ENCODE measurements at places on chromosomes 2 and 18.
A peak's percentile ranks its signal among the peaks of the same experiment; 100 is the strongest.

DNA sequence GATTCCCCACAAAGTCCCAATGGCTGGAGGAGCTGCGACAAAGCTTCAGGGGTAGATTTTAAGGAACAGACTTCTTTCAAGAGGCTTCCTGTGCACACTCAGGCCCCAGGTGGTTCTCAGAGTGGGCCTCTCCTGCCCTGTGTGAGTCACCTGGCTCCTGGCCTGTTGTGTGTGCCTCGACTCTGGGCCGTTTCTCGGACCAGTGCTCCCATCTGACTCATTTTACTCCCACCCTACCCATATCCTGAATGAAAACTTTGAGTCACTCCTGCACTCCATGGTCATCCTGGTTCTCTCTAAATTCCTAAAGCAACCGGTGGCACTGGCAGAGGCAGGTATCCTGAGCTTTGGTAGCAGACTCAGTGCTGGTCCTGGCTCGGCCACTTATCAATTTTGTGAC is 84.1 kb downstream of the CELF4 start:
- DNase-seq, result no peak

GRCh38 chr2:123870206-123870880 is 154.7 kb upstream of the CNTNAP5 start:
- no peak for DNase-seq

- DNase-seq, result no peak
Observed at GRCh38 chr2:239380831-239381708, 19.8 kb downstream of the HDAC4 start.

GRCh38 chr2:238761868-238762267 is 86.0 kb upstream of the TWIST2 start:
- DNase-seq, result peak; percentile 35

DNA sequence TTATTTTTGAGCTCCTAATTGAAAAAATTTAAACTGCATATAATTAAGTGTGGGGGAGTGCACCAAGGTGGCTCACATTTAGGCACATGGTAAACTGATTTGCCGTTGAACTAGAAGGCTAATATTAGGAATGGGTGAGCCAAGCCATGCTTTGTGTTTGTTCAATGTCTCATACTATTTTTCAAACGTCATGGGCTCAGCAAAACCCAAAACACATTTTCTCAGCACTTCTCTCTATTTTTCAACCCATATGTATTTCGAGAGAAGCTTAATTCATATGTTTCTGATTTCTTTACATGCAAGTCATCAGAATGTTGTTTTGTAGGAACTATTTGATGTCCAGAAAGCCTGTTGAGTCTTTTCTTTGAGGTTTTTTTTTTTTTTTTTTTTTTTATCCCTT is 291.2 kb downstream of the TCF4 start:
- DNase-seq, result peak; percentile 69

DNA sequence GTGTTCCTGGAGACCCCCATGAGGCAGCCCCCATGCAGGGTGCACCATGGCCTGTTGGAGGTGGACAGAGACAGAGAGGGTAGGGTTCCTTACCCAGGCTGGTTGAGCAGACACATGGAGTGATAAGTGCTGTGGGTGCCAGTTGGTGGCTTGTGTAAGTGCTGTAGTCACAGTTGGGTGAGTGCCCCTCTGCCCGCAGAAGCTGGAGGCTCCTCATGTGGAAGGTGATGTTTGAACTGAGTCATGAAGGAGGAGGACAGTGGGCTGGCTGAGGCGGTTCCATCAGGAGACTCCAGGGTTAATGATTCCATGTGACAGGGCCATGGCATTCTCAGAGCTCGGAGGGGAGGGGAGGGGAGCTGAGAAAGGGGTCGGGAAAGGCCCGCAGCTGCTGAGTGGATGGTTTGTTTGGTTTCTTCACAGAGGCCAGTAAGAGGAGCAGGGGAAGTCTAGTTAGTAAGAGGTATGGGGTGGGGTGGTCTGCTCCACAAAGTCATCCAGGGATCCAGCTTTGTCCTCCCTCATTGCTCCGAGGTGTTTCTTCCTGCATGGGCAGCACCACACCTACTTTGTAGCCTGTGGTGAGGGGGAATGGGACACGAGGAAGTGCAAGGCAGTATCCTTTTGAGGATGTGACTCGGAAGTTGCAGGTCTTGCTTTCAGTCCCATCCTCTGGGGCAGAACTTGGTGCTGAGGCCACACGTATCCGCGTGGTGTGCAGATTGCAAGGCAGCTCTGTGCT is 13.6 kb downstream of the IMPA2 start:
- DNase-seq, result no peak

GRCh38 chr2:240165661-240166060 is 25.2 kb upstream of the OTOS start:
- DNase-seq, result no peak

DNA sequence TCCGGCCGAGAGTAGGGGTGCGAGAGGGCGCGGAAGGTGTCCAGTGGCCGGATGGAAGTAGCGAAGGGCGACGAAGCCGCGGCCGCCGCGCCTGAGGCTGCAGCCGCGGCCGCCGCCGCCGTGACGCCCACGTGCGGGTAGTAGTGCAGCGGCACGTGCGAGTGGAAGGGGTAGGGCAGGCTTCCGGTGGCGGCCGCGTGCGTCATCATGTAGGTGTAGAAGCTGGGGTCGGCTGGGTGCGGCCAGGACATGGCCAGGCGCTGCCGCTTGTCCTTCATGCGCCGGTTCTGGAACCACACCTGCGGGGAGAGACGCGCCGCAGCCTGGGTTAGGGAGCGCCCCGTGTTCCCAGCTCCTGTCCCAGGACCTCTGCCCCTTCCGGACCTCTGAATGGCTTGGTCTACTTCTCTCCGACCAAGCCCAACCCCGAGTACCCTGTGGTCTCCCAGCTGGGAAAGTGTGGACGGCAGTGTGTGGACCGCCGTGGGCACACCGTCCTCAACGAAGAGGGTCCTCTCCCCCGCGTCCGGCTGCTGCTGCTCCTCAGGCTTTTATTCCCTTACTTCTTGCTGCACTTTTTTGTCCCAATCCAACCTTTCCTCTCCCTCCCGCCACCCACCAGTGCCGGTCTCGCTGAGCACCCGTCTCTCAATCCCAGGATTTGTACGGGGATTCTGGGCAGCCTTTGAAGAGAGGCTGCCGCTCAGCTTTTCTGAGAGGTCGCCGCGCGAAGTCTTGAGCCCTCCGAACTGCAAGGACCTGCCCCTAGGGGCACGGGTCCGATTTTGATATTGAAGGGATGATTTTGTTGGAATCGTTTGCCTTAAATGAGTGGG is 3.0 kb downstream of the EVX2 start:
- no peak for DNase-seq

DNA sequence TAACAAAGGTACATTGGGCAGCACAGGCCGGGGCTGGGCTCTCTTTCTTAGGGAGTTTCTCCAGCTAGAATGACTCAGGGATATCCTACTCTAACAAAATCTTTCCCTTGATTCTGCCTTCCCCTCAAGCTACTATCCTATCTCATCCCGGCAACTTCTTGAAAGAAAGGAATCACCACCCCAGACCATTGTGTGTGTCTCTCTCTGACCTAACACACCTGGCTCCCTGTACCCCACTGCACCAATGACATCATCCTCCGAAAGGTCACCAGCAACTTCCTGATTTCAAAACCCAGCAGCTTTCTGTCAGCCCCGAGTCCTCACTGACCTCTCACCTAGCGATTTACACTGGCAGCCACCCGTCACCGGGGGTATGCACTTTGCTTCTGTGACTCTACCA is 72.1 kb upstream of the MAP4K4 start:
- DNase-seq, result no peak

DNA sequence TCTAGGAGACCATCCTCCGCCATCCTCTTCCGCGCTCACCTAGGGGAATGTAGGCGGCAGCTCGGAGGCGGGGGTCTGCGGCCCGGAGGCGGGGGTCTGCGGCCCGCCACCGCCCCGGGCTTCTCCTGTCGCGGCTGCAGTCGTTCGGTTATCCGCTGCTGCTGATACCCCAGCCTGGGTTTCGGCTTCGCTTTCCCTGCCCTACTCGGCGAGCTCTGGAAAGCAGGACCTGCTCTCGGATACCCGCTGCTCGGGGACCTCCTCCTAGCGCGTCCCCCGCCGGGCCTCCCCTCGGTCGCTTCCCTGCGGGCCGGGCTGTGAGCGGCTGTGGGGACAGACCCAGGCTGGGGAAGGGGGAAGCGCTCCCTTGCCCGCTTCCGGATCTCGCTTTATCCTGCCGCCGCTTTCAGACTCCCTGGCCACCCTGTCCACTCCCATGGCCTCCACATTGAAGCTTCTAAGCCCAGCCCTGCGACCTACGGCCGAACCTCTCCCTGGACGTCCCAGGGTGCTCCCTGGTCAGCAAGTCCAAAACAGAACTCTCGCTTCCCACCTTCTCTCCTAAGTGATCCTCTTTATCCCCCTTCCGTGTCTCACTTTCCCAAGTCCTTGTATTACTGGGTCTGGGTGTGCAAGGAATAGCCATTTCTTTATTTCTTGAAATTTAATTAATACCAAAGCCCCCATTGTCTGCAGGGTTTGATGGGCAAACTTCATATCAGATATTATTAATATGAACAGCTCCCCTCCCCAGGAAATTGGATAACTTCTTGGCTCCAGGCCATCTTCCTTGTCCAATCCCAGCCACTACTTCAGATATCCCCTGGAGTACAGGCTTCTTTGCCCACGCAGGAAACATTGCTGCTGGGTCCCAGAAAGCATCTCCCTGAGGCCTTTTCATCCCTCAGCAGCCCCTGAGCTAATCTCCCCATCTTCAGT is 769 bp downstream of the FKBP1B start:
- no peak for DNase-seq

GRCh38 chr2:28687640-28688385 is 63.8 kb upstream of the PPP1CB start:
- no peak for DNase-seq

GRCh38 chr2:85439986-85440385 is 21.5 kb downstream of the SH2D6 start:
- DNase-seq, result no peak

DNA sequence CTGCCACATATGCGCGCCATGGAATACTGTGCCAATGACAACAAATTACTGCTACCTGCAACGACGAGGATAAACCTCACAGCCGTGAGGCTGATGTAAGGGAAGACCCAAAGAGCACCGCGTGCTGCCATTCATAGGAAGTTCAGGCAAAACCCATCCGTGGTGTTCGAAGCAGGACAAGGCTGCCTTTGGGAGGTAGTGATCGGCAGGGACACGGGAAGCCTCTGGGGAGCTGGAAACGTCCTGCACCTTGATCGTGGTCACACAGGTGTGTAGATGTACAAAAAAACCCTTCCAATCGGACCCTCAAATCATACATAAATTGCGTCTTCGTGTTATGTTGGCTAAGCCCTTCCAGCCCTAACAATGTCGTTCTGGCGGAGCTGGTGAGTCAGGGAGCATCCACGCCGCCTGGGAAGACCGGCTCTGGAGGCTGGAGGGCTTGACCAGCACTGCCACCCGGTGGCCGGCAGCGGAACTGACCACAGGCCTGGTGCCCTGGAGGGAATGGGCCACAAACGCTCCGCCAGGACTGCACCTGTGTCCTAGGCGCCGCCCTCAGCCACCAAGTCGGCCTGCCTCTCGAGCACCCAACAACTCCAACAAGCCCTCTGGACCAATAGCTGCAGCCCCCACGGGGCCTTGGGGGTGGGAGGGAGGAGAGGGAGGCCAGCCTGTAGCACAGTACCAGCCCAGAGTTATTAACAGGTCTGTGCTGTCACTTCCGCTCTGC is 4.1 kb upstream of the NEURL3 start:
- DNase-seq, result peak; percentile 84

GRCh38 chr2:129636692-129637091 is 342.8 kb upstream of the RAB6C start:
- DNase-seq, result no peak

DNA sequence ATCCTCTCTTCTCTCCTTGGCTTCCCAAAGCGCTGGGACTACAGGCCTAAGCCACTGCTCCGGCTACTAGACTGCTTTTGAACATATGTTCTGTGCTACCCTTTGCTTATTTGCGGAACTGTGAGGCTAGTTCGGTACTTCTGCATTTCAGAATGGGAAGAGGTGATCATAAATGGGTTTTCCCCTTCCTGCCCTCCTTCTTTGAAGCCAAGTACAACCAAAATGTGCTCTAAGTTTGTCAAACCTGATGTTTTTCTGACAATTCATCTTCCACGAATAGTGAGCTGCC is 1.7 kb upstream of the ESCO1 start:
- no peak for DNase-seq

GRCh38 chr2:111671426-111672150 is 212.4 kb downstream of the ANAPC1 start:
- DNase-seq, result no peak

GRCh38 chr2:151922845-151923666 is 94.8 kb upstream of the ARL5A start:
- peak; percentile 25 for DNase-seq

- DNase-seq, result no peak
Observed at GRCh38 chr18:44590956-44591670, 89.6 kb upstream of the SETBP1 start.

GRCh38 chr2:192010073-192010472 is 163.2 kb upstream of the CAVIN2 start:
- DNase-seq, result no peak

DNA sequence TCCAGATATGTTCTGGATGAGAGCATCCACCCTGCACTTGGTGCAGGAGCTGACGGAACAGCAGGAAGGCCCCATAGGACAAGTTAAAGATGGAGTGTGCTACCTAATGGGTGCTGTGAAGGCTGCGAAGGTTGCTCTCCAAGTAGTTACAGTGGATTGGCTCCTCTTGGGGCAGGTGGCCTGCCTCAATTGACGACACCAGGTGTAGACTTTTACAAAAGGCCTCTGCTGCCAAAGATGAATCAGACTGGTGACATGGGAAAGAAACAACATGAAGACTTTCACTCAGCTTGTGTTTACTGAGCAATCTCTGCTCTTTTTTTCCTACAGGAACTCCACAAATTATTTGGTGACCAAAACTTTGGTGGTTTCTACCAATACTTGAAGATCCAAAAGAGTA is 437.7 kb downstream of the PLCL1 start:
- no peak for DNase-seq

GRCh38 chr2:174490051-174490450 is 3.2 kb upstream of the GPR155 start:
- DNase-seq, result no peak

DNA sequence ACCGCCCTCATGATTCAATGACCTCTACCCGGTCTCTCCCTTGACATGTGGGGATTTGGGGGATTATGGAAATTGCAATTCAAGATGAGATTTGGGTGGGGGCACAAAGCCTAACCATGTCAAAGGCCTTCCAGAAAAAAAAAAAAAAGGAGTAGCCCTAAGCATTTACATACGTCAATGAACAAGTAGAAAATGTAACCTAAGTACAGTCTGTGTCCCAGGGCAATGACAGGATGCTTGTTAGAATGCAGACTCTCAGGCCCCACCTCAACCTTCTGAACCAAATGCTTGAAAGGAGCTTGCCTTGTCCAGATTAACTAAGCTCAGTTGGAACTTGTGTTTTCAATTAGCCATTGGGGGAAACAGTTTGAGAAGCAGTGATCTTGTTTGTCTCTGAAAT is 802.1 kb downstream of the CPS1 start:
- no peak for DNase-seq

- no peak for DNase-seq
Observed at GRCh38 chr2:240208096-240208495, 67.6 kb upstream of the OTOS start.

- no peak for DNase-seq
Observed at GRCh38 chr2:218219934-218220333, 2.9 kb downstream of the ARPC2 start.

- DNase-seq, result no peak
Observed at GRCh38 chr2:8006181-8006580, 675.7 kb upstream of the ID2 start.

- peak; percentile 13 for DNase-seq
Observed at GRCh38 chr2:45237128-45237527, 227.9 kb upstream of the SIX2 start.

GRCh38 chr2:96139181-96139758 is 968 bp upstream of the ASTL start:
- DNase-seq, result no peak

All from fibroblast of upper back skin (primary cell).